ENCODE measurements at places on chromosomes 4 and X. TPM values are rescaled to one million over a fixed set of nuclear protein-coding genes. Genes with fewer than 3 reads are reported as not detected.

DOCK11 gene
- 12.5 TPM for total RNA-seq

STIM2 gene
- 20.9 TPM for total RNA-seq

PAGE5 gene
- total RNA-seq = not detected

SFRP2 gene
- total RNA-seq = 505 TPM

VGLL1 gene
- total RNA-seq = not detected

XPNPEP2 gene
- 0.07 TPM for total RNA-seq

F8A2 gene
- total RNA-seq = not detected

TRPC5OS gene
- not detected for total RNA-seq

FGFR3 gene
- 18.2 TPM for total RNA-seq

KIT gene
- total RNA-seq = 23.3 TPM

THOC2 gene
- 67.6 TPM for total RNA-seq

PCDH7 gene
- total RNA-seq = 2.4 TPM

MAP3K15 gene
- 4.4 TPM for total RNA-seq

TKTL2 gene
- not detected for total RNA-seq

Measured in WTC11 (cell line).